ENCODE measurements at places on chromosomes 16 and 17.

GRCh38 chr17:30567231-30568116 is 90.3 kb downstream of the GOSR1 start:
- no peak for DNase-seq

- DNase-seq = no peak
Observed at GRCh38 chr17:19273731-19274130, 36.6 kb downstream of the EPN2 start.

DNA sequence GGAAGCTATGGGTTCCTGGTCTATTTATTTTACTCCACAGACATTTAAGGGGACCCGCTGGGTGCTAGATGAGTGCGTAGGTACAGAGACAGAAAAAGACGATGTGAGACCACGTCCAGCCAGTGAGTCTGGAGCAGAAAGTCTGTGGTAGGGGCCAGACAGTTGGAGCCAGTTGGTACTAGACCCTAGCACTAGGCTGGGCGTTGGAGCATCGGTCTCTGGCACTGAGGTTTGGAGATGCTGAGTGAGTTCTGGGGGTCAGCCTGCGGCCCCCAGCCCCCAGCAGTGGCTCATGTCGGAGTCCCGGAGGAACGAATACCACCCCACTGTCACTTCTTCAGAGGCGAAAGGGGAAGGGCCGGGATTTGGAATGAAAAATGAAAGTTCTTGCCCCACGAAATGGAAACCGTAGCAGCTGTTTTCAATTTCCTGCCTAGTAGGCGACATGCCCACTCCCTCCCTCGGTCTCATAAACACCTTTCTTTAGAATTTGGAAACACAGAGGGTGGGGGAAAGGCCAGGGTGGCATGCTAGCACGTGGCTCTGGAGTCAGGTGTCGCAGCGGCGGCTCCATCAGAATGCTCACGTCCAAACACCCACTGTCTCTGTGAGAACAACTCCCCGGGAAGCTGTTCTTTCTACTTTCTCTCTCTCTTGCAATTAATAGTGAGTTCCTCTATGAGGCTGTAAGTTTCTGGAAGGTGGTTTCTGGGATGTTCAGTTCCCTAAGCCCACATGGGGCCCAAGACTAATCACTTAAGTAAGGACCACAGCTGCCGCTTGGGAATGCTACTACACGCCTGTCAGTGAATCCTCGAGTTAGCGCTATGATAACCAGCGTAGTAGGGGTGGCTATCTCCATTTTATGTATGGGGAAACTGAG is 96.8 kb downstream of the IRF8 start:
- peak; percentile 18 for DNase-seq

DNA sequence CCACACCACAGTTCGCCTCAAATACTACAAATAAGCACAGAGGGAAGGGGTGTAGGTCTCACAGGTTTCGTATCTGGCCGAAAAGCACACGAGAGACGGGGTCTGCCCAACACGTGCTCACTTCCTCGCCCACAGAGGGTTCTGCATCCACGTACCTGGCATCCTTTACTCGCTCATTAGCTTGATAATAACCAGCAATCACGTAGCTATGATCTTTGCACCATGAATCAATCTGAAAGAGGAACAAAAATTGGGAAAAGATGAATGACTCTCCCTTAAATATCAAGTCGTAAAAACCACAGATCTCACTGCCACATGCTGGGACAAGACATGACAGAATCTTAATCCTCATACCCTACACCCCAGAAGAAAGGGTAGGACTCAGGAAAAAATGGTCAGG is 10.5 kb downstream of the EMC8 start:
- DNase-seq = no peak

GRCh38 chr16:11570806-11571205 is 15.9 kb downstream of the LITAF start:
- DNase-seq = no peak

GRCh38 chr17:67746704-67747571 is 29.2 kb downstream of the NOL11 start:
- no peak for DNase-seq

GRCh38 chr16:46848768-46849764 is 18.1 kb upstream of the C16orf87 start:
- no peak for DNase-seq

GRCh38 chr17:71337938-71338337 is 782.9 kb upstream of the SOX9 start:
- no peak for DNase-seq

GRCh38 chr16:89924925-89925307 is 1.8 kb downstream of the TUBB3 start:
- DNase-seq = no peak

DNA sequence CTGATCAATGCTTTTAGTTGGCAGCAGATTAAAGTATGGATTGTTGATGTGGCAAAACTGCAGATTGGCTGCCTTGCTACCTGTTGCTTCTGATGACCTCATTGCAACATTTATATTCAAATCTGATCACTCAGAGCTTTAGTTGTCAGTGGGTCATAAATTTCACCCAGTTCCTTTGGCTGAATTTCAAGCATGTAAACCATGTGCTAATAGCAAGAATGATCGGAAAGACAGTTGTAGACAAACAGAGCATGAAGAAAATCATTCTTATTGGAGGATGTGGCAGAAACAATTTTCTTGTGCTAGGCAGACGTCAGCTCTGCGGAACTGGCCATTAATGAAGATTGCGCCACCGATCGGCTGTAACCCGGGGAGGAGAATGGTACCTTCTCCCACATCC is 346.6 kb upstream of the EEF2KMT start:
- DNase-seq = no peak

GRCh38 chr17:41413982-41414381 is 10.4 kb downstream of the KRT37 start:
- DNase-seq = no peak

GRCh38 chr17:52148288-52148968 is 10.1 kb downstream of the CA10 start:
- DNase-seq = no peak

- DNase-seq = no peak
Observed at GRCh38 chr16:70589998-70590471, 56.3 kb upstream of the IL34 start.

DNA sequence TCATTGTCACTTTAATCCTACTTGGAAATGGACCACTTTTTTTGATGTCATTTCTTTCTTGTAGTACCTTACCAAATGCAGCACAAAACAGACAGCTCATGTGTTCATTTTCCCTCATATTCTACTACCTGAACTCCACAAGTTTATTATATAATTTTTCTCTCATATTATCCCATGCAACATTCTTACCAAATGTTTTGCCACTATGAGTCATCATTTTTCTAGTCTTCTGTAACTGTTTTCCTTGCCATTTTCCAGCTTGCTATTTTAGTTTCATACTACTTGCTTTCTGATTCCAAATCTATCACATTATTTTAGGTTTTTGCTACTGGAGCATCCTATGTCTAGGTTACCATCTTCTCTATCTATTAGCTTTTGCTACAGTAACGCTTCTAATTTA is 332.7 kb downstream of the ZFHX3 start:
- no peak for DNase-seq

GRCh38 chr16:80695020-80695419 is 109.4 kb downstream of the CDYL2 start:
- no peak for DNase-seq

DNA sequence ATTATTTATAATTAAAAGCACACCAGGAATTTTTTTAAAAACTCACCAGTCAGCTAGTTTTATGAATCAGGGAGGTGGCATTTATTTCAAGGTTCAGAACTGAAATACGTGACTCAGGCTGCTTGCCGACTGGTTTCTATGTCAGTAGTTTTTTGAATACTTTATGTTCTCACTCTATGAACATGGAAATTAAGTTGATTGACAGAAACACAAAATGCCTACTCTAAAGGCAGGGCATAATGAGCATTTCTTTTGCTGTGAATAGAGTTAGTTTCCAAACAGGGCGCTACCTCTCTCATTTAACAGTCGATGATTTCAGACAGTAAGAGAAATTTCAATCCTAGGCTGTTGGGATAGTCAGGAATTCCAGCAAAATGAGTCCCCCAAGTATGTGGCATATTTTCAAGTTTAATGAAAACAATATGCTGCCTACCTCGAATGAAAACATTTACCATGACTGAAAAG is 6.7 kb downstream of the HS3ST3B1 start:
- DNase-seq = no peak

GRCh38 chr17:64506201-64506575 is at the start of gene DDX5:
TSS of gene DDX5 (minus strand) at chr17:64506289. CDS start at chr17:64506119, 170 bp downstream.
- peak; percentile 96 for DNase-seq

- DNase-seq = no peak
Observed at GRCh38 chr17:50538549-50539410, 6.2 kb downstream of the EPN3 start.

- DNase-seq = no peak
Observed at GRCh38 chr16:16093628-16094332, 129.5 kb downstream of the ABCC6 start.

DNA sequence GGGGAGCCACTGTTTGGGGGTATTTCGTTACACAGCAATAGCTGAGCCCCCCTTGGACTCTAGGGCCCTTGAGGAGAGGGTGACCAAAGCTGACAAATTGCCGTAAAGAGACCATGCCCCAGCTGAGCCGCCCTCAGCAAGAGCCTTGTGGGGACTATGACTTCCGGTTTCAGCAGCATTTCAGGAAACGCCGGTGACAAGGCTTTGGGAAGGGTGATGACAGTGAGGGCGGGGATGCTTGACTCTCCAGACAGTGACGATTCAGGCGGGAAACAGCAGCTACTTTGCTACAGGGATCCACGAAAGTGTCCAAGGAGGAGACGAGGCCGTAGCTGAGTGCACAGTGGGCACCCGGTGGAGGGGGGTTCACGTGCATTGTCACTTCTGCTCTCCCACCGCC is 360.8 kb downstream of the C16orf95 start:
- no peak for DNase-seq

DNA sequence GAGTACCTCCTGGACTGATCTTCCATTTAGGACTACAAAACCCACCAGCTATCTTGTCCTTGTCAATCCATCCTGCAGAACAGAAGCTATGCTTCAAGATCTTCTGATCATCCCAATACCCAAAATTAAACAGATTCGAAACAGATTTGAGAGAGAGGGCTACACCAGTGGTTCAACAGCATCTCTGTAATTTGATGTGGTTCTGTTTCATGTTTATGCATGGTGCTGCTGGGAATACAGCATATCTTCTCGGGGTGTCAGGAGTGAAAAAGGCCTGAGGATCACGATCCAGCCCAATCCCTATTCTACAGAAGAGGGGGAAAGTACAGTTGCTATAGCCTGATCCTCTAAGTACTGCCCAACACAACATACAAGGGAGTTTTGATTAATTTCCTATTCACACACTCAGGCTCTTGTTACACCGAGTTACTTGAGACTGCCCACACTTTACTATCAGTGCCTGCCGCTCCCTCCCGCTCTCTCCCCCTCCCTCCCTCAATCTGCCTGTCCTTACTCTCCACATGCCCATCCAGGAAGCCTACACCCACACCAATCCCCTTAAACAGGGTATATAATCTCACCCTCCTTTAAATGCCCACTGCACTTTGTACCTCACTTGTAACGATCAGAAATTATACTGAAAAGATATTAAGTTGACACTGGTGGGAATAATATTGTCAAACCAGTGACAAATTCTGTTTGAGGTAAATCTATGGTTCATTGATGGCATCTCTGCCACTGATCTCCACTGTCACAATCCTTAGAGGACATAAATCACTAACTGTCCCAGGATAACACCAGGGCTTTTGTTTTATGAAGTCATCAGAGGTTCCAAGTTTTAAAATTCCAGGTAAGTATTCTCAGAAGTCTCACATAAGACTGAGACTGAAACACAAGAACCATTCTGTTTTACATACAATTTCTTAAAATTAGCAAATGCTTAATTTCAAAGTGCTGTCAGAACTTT is 89.3 kb upstream of the PLEKHM1 start:
- no peak for DNase-seq

DNA sequence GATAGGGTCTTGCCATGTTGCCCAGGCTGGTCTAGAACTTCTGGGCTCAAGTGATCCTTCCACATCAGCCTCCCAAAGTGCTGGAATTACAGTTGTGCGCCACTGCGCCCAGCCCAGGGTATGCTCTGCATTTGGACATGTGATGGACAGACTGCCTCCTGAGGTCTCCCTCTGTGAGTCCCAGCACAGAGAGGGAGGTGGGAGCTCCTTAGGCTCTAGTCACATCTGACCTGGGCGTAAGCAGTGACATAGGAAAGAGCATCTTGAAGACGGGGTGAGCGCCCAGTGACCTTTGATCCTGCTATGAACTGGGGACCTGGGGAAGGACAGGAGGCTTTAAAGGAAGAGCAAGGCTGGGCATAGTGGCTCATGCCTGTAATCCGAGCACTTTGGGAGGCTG is 2.2 kb upstream of the GFAP start:
- no peak for DNase-seq

- no peak for DNase-seq
Observed at GRCh38 chr16:4212211-4212933, 29.5 kb downstream of the SRL start.

DNA sequence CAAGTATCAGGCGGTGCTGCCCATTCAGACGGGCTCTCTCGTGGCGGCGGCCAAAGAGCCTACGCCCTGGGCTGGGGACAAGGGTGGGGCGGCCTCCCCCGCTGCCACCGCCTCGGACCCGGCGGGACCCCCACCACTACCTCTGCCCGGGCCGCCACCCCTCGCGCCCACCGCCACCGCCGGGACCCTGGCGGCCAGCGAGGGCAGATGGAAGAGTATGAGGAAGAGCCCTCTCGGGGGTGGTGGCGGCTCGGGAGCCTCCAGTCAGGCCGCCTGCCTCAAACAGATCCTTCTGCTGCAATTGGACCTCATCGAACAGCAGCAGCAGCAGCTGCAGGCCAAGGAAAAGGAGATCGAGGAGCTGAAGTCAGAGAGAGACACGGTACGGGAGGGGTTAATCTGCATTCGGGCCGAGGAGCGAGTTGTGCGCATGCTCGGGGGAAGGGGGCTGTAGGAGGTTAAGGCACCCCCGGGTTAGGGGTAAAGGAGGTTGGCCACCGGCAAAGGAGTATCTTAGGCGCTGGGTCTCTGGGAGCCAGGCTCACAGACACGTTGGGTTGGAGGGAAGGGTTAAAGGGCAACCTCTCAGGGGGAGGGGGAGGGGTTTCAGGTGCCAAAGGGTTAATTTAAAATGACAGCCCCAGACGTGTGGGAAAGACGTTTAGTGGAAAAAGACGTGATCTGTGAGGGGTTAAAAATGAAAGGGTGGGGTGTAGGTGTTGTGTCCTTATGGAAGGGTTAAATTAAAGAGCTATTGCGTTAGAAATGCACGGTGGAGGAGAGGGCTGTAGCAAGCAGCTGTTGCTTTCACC is 1.4 kb downstream of the MSL1 start:
- no peak for DNase-seq

GRCh38 chr16:51524555-51525373 is 373.7 kb upstream of the SALL1 start:
- no peak for DNase-seq

- no peak for DNase-seq
Observed at GRCh38 chr17:40063187-40063771, 514 bp downstream of the THRA start.
